ENCODE measurements at places on chromosomes 6 and 20.

- DNase-seq = no peak
These were observed 41.6 kb upstream of the RAB23 start for GRCh38 chr6:57263739-57264138.

DNA sequence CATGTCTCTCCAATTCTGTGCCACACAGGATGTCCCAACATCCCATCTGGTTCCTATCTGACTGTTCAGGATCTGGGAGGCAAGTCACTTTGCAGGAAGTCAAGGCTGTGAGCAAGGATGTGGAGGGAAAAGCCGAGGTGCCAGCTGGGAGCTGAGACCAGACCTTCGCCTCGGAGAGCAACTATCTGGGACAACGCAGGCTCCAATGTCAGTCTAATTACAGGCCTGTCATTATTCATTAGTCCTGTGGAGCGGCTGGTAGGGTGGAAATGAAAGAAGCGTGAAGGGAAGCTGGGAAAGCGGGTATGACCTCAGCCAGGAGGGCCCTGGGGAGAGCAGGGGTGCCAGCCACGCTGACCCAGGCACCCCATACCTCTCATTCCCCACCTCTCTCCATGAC is 147.3 kb downstream of the UNC5CL start:
- DNase-seq = no peak

- DNase-seq = no peak
These were observed 2.4 kb downstream of the SNAP25 start for GRCh38 chr20:10221021-10221420.

DNA sequence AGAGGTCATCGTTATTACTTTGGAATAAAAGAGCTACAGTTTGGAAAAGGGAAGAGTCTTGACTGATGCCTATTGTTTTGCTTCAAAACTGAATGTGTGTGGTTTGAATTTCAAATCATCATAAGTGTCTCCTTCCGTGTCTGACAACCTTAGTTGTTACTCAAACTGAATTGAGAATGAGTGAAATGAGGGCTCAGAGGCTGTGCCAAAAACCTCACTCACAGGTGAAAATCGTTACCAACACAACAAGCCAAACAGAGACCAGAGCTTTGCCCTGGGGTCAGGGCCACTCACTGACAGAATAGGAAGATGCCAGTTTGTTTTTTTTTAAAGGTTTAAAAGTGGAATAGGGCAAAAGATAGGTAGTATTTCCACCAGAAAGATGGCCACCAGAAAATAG is 15.2 kb upstream of the SIRT5 start:
- no peak for DNase-seq

DNA sequence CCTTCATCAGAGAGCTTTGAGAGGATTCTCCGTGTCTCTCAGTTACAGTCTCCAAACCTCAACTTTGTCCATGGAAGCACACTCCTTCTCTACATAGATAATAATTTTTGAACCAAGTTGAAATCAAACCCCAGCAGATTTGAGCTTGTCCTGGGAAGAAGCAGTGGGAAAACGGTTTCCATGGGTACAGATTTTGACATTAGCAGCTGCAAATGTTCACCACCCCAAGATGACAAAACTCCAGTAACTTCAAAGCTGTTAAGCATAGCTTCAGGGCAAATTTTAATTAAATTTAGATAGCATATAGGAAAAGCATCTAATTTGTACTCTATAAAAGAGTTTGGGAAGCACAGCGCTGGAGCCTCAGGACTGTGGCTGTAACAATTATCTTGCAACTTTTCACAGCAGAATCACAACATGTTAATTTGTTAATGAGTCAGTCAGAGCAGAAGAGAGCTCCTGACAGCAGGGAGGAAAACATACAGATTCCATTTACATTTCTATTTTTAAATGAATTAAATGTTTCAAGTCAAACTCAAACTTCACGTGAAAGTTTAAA is 240.7 kb downstream of the BMP7 start:
- DNase-seq = no peak

- DNase-seq = no peak
These were observed 15.0 kb upstream of the KIF16B start for GRCh38 chr20:16588241-16588640.

DNA sequence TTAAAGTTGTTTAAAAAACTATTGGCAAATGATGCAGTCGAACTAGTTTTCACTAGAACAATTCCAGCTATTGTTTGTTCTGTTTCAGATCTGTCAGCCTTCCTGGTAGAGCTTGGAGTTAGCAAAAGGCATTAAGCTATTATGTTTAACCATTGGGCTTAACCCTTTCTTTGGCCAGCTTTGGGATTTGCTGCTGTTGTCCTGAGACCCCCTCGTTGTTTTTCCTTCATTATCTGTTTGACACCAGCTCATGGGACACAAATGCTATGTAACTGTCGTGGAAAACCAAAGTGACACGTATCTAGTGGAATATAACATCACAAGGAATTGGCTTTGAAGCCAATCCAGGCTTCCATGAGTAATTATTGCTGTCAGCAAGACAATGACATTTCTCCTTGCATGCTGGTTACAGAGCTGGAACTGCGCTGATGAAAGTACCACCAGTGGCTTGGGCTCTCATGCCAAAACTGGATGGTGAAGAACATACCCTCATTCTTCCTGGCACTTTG is 96.0 kb downstream of the EYA2 start:
- DNase-seq = no peak

DNA sequence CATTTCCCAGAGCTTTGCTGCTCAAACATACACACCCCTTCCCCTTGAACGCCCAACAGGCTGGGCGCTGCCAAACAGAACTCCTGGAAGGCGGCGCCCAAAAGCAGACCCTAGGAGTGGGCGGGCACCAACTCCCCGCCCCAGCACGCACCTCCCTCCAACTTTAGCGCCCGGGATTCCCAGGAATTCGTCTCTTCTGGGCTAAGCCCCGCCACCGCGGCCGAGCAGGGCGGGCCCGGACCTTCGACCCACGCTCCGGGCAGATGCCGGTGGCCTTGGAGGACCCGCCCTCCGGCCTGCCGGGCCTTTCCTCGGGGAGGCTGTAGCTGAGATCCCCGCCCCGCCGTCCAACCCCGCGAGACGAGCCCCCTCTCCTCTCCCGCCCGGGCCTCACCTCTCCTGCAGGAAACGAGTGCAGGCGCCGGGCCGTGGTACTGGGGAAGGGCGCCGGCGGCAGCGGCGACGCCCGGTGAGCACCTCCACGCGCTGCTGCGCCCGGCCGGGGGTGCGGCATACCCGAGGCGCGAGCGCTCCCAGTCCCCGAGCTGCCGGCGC is 659 bp downstream of the MCUR1 start:
- peak; percentile 53 for DNase-seq

DNA sequence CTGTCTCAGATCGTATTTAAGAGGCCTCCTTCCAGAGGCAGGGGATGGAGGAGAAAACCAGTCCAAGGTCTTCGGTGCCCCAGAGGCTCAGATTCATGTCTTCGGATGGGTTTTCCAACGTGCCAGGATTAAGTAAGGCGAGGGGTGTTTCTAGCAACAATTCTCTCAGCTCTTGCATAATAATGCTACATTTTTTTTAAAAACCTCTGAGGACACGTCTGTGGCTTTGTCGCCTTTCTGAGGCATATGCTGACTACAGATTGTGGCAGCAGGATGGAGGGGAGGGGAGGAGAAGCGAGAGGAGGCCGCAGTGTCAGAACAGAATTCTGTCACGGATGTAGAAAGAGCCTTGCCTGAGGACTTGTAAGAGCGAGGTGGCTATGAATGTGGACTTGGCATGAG is 17.7 kb upstream of the CCDC167 start:
- no peak for DNase-seq

DNA sequence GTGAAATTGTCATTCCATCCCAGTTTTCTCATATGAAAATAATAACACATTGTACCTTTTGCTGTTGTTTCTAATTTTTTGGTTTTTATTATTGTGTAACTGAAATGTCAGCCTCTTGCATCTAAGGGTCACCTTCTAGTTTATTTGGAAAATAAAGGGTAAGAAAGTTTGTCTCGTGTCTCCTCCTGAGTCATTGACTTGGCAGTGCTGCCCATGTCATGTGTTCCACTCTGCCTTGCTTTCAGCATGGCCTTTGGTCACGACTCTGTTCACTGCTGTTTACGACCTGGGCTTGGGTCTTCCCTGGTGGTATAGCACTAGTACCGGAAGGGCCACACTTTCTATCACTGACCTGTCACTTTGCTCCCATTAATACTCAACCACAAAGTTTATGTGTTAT is 171.4 kb upstream of the RSPO3 start:
- no peak for DNase-seq

DNA sequence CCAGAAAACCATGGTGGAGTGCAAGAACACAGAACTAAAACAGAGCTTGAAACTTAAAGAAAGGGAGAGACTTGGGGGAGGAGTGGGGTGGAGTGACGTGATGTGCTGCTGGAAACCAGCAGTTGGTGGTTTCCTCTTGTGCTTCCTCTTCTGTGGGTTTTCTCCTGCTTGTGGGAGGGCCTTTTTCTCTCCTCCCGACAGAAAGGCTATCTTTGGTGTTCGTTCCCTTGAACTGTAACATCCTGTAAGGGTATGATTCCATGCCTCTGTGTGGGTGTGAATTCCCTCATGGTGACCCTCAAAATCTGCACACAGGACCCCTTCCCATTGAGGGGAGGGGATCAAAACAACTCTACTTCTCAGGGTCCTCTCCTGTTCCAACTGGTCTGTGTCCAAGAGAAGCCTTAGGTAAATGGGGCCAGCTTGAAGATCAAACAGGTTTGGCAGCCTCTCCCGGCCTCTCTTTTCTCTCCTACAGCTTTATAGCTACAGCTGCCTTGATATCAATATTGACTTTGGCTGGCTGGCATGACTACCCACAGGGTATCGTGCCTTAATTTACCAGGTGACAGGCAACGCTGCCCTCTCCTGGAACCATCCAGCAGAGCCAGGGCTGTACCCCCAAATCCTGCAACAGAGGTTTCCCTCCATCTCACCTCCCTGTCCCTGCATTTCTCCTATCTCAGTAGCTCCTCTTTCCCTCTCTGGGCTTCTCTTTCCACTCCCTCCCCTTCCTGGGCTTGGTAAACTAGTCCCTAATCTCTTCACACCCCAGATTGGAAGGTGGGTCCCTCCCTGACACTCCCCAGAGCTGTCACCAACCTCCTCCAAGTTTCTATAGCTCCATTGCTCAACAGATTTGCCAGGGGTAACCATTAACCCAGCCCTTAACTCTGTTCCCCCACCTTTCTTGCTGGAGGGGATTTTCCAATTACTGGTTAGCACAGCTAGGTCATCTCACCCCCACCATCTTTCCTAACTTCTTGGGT is 1.5 kb upstream of the MSH5 start:
- DNase-seq = peak; percentile 89

DNA sequence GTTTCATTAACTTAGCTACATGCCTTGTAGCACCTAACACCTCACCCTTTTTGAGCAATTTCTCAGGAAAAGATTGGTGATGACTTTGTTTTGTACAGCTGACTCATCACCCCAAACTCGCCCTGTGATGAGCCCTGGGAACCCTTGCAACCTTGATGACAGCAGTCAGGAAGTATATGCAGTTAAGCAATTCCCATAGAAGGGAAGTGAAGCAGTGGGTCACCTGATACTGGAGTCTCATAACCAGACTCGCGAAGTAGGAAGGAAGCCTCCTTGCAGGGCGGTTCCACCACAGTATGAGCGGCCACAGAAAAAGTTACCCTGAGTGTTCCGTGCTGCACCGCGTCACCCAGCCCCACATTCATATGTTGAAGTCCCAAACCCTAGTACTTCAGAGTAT is 82.0 kb upstream of the EDN1 start:
- DNase-seq = no peak

DNA sequence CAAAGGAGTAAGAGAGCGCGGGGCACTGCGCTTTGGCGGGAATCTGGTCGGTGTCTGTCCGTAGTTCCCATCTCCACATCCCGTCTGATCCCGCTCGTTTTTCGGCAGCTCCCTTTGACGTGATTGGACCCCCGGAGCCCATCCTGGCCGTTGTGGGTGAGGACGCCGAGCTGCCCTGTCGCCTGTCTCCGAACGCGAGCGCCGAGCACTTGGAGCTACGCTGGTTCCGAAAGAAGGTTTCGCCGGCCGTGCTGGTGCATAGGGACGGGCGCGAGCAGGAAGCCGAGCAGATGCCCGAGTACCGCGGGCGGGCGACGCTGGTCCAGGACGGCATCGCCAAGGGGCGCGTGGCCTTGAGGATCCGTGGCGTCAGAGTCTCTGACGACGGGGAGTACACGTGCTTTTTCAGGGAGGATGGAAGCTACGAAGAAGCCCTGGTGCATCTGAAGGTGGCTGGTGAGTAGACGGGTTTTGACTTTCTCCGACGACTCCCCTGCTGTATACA is 1.4 kb downstream of the BTN1A1 start:
- DNase-seq = no peak

DNA sequence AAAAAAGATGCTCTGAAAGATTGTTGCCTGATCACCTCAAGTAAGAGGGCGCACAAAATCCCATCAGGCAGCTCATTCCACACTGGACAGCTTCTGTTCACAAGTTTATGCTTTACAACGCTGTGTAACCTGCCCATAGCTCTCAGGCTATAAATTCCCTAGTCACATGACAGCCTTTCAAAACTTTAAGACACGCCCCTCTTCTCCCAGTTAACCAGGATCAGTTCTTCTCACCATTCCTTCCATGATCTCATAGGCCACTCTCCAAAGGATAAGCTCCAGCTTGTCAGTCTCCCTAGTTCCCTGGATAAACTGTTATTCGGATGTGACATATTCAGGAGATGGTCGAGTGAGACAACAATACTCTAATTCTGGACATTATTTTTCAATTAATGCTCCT is 15.0 kb downstream of the ADNP start:
- DNase-seq = no peak

- DNase-seq = peak; percentile 36
These were observed 111.0 kb upstream of the TFAP2D start for GRCh38 chr6:50602292-50602691.

- DNase-seq = peak; percentile 64
These were observed 327.0 kb downstream of the BMP2 start for GRCh38 chr20:7094438-7094997.

GRCh38 chr20:62120990-62121775 is 1.1 kb upstream of the LSM14B start:
- DNase-seq = peak; percentile 73

GRCh38 chr6:149431905-149432775 is 32.1 kb downstream of the SUMO4 start:
- peak; percentile 85 for DNase-seq

DNA sequence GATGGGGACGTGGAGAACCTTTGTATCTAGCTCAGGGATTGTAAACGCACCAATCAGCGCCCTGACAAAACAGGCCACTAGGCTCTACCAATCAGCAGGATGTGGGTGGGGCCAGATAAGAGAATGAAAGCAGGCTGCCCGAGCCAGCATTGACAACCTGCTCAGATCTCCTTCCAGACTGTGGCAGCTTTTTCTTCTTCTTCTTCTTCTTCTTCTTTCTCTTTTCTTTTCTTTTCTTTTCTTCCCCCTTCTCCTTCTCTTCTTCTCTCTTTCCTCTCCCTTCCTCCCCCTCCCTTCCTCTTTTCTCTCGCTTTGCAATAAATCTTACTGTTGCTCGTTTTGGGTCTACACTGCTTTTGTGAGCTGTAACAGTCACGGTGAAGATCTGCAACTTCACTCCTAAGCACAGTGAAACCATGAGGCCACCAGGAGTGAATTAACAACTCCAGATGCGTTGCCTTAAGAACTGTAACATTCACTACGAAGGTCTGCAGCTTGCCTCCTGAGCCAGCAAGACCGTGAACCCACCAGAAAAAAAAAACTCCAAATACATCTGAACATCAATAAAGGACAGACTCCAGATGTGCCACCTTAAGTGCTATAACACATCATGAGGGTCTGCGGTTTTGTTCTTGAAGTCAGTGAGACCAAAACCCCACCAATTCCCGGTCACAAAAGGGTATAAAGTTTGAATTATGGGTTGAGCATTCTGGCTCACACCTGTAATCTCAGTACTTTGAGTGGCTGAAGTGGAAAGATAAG is 19.6 kb upstream of the SERPINB1 start:
- DNase-seq = no peak

GRCh38 chr6:1695546-1696462 is 86.1 kb downstream of the FOXC1 start:
- no peak for DNase-seq

- no peak for DNase-seq
These were observed 40.0 kb downstream of the PLAGL2 start for GRCh38 chr20:32167552-32167951.

Data from hematopoietic multipotent progenitor cell treated with erythropoietin and hydrocortisone succinate and interleukin-3 and kit ligand, for 8 days (in vitro differentiated cells).